NCI-H446 treated with DMSO at 0.1 percent for 48 hours (cell line): ENCODE measurements at places on chromosomes 7 and 10.

DNA sequence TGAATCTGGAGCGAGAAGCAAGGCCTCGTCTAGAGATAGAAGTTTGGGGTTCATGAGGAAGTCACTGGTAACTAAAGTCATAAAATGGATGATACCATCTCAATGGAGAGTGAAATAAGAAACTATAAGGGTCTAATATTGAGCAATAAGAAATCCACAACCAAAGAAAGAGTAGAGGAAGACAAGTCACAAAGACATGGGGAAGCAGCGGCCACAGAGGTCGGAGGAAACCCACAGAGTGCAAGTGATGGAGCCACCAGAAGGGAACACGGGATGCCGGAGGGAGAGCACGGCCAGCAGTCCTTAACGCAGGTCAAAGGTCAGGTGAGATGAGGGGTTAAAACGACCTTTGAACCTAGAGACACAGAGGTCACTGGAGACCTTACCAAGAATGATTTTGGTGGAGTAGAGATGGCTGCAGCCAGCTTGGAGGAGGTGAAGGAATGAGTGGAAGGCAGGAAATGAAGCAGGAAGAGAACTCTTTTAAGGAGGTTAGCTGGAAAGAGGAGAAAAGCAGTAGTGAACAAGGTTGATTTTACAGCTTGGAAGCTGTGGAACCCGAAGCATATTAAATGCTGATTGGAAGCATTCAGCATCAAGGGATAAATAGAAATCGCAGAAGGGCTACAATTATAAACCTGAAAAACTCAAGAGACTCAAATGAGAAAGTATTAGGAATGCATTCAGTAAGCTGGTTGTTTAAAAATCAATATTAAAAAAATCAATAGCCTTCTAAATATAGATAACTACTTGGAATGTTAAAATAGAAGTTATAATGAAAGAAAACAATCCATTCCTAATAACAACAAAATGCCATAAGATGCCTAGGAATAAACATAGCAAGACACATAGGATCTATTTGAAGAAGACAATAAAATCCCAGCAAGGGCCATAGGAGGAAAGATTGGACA lies 93.7 kb downstream of the SVOPL start:
- no peak for DNase-seq

GRCh38 chr10:1120306-1120705 lies 64.1 kb downstream of the WDR37 start:
- DNase-seq = no peak

GRCh38 chr7:114048386-114049235 lies 129.8 kb upstream of the PPP1R3A start:
- no peak for DNase-seq

DNA sequence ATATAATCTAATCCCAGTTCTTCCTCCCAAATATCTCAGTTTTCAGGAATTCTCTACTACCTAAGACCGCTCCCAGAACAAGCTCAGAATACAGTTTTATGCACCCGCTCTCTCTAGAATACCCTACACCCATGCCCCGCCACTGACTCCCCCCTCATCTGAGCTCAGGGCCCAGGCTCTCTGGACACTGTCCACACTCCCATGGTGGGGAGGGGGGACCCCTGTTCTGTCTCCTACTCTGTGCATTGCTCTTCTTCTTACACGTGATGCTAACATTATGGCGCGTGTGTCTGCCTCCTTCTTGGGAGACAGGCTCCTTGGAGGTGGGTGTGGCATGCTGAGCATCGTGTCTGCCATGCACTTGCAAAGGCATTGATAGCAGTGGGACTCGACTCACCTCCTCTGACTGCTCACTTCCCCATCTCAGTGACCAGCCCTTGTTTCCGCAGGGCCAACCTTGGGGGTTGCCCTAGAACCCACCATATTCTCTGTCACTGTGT lies 127.9 kb downstream of the TCERG1L start:
- DNase-seq = no peak

- DNase-seq = no peak
Observed at GRCh38 chr7:100604976-100605911, 3.1 kb downstream of the PCOLCE start.

DNA sequence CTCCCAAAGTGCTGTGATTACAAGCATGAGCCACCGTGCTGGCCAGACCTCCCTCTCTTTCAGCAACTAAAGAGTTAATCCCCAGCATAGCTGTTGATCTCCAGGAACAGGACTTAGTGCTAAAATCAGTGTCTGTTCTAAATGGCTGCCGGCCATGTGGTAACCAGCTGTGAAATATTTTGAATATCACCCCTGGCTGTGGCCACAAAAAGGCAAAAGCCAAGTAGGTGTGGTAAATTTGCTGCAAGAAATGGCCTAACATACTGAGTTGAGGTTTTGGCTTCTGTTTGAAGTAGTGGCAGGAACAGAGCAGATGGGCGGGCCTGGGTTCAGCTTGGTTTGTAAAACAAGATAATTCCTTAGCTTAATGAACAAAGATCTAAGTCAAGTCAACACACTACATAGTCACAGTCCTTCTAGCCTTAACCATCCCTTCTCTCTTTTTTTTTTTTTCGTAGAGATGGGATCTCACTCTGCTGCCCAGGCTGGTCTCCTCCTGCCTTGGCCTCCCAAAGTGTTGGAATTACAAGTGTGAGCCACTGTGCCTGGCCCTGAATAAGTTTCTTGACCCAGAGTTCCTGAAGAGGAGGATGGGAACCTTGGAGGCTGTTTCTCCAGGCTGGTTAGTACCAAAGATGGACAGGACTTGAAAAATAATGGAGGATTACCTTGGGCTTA lies 22.7 kb upstream of the AGFG2 start:
- no peak for DNase-seq

DNA sequence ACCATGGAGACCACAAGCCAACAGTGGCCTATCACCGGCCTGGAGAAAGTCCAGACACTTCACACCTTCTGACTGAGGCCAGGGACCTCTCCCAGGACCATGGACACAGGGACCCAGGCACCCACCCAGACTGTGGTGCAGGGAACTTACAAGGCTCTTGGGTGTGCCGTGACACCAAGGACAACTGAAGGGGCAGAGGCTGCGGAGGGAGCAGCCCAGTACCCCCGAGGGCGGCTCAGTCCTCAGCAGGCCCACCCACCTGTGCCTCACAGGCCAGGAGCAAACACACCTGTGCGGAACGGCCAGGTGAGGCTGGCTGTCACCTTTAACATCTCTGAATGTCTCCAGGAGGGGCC lies 182.3 kb downstream of the MAD1L1 start:
- no peak for DNase-seq

- DNase-seq = no peak
Observed at GRCh38 chr7:128781851-128782250, 6.3 kb upstream of the OPN1SW start.

GRCh38 chr10:118970770-118971169 lies 58.7 kb upstream of the NANOS1 start:
- no peak for DNase-seq

- DNase-seq = no peak
Observed at GRCh38 chr10:2619472-2619871, 447.9 kb upstream of the PFKP start.

DNA sequence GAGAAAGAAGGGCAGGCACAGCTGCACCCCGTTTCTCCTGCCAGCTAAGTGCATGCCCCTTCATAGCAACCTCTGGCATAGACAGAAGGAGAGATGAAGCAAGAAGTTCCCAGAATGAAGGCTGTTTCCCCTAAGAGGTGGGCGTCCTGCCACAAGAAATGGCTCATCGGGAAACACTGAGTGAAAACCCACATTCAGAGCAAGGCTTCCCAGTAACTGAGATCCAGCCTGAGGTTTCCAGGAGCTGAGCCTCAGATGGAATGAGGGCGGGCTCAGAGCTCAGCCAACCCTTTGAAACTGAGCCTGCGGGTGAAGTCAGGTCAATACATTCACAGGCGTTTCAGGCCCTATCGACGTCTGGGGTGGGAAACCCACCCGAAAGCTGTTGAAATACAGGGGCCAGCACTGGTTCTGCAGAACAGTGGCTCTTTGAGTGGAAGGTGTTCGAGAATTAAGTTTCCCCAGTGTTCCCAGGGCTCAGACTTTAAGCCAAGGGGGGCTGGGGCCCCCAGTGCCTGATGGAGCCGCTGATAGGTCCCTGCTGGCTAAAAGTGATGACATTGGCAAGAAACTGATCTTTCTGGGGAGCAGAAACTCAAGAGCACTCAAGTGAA lies 510.2 kb downstream of the RPS24 start:
- no peak for DNase-seq

DNA sequence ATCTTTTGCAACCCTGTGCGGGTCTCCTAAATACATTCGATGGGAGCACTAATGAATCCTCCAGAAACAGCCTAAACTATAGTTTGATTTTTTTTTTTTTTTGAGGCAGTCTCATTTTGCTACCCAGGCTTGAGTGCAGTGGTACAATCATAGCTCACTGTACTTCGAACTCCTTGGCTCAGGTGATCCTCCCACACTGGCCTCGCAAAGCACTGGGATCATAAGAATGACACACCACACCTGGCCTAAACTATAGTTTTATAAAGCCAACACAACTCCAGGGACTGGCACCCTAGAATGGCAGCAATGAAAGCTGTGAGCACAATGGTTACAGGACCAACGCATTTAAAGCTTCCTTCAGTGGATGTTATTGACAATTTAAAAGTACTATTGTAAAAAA lies 14.5 kb upstream of the JMJD1C start:
- DNase-seq = no peak

DNA sequence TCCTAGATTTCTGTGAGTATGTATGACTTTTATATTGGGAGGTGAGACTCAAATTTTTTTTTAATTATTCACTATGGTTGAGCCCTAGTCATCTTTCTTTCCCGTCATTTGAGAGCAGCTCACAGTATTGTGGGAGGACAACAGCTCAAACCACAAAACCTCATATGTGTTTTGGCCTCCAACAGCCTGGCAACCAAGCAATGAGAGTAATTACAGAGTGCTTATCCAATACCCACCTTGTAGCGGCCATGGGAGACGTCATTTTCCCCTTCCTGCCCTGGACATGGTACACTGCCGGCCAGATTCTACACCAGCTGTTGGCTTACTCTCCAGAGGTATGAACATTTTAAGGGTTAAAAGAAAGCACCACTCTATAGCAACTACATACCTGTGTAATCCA lies 49.1 kb downstream of the DOCK4 start:
- no peak for DNase-seq

DNA sequence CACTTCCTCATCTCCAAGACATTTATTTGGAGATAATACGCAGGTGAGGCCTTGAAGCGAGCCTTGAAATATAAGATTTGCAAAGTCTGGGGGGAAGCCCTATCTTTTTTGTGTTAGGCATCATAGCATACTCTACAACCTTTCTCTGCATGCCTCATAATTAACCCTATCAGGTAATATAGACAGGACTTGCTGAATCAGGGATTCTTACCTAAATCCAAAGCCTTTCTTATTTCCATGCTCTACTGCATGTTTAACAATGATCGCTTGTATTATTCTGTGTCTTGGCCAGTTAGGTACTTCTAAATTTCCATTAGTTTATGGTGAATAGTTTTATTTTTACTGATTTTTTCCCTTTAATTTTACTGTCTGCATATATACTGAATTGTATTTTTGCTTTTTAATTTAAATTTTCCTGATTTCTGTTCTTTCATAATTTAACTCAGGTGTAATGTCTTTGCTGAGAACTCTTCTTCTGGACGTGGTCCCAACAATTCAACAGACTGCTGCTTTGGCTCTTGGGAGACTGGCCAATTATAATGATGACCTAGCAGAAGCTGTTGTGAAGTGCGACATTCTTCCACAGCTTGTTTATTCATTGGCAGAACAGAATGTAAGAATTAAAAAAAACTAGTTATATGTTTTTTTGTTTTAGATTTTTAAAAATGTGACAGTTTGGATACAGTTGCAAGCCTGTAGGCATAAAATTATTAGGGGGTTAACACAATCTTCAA lies 19.3 kb downstream of the SPAG6 start:
- no peak for DNase-seq
